Right renal cortex interstitium (tissue), 3 donors: ENCODE measurements at places on chromosomes 12 and 14. TPM values are rescaled to one million over a fixed set of nuclear protein-coding genes. Genes with fewer than 3 reads are reported as not detected.

Gene CCDC177
- polyA plus RNA-seq = 0.08 TPM

Gene EEF1AKMT3
- polyA plus RNA-seq = 12.5 TPM

Gene TSPAN19
- polyA plus RNA-seq = 0.78 TPM

Gene OR4N2
- polyA plus RNA-seq = not detected

Gene GSC
- polyA plus RNA-seq = not detected

Gene ACAD10
- 34.5 TPM for polyA plus RNA-seq

Gene OAS2
- 9.9 TPM for polyA plus RNA-seq

Gene SUPT16H
- polyA plus RNA-seq = 151 TPM

Gene CCDC85C
- polyA plus RNA-seq = 23.7 TPM

Gene ST8SIA1
- 6.8 TPM for polyA plus RNA-seq

Gene C12orf56
- polyA plus RNA-seq = 1.00 TPM

Gene FOXA1
- 0.58 TPM for polyA plus RNA-seq

Gene SRP54
- 70.1 TPM for polyA plus RNA-seq

Gene RAD51AP1
- polyA plus RNA-seq = 32.9 TPM

Gene LRP10
- polyA plus RNA-seq = 73.1 TPM

Gene NFKBIA
- 60.6 TPM for polyA plus RNA-seq

Gene MSRB3
- 21.7 TPM for polyA plus RNA-seq

Gene BCL2L14
- polyA plus RNA-seq = 0.21 TPM

Gene WDHD1
- 20.0 TPM for polyA plus RNA-seq

Gene ATXN2
- 75.3 TPM for polyA plus RNA-seq

Gene INHBE
- 0.40 TPM for polyA plus RNA-seq

Gene PTHLH
- 1.3 TPM for polyA plus RNA-seq

Gene RAN
- 775 TPM for polyA plus RNA-seq

Gene PDZRN4
- polyA plus RNA-seq = 5.7 TPM
